GM18507 (cell line): ENCODE measurements at places on chromosomes 7 and 10.

DNA sequence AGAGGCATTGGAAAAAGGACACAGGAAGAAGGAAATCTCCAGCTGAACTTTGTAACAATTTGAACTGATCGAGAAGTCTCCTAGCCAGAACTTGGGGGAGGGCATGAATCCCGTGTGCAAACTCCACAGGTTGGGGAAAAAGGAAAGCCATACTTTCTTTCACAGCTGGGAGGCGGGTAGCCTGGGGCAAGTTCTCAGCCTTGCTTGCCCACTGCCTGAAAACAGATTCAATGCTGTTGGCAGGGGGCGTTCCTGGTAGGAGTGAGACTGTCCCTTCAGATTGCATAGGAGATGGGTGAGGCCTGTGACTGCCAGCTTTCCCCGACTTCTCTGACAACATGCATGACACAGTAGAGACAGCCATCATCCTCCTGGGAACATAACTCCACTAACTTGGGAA, 289.1 kb upstream of the PHF14 start:
- DNase-seq, result no peak

GRCh38 chr10:13180788-13181187, 19.4 kb downstream of the MCM10 start:
- no peak for DNase-seq

DNA sequence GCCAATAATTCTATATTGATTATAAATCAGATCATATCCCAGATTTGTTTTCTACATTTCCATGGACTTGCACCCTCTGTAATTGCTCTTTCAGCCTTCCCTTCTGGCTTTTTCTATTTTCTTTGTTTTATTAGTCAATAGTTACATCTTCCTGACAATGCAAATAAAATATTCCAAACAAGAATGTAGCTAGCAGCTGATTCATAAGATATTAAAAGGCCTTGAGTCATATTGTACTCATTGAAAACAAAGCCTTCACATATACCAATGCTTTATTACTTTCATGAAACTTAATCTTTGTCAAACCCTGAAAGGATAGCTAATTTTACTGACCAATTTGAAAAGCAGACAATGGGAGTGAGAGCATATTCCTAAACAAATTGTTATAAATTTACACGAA, 10.7 kb upstream of the SFMBT2 start:
- no peak for DNase-seq

DNA sequence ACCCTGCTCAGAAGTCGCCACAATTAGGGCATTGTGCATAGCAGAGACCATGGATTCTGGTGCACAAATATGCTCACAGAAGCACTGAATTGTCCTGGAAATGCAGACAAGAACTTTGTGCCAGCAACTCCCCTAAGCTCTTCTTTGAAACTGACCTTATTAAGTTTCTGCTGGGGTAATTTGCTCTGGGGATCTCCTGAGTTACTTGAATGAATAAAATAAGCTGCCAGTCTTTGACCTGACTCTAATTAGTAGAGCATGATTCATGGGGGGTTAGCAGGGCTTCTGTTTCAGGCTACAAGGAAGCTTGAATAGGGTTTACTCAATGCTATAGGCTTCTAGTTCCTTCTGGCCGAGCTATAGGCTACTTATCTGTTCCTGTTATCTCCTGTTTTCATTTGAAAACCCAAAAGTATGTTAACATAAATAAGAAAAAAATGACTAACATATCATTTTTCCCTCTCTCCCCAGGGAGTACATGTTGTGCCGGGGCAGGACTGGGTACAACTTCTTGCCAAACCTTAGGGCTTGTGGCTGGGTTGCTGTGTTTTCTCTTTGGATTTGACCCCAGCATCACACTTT, 169.0 kb upstream of the TMEM229A start:
- no peak for DNase-seq

- no peak for DNase-seq
Measured at GRCh38 chr10:67839951-67840350, 2.0 kb upstream of the DNAJC12 start.

GRCh38 chr10:127029061-127029460, 123.8 kb downstream of the DOCK1 start:
- no peak for DNase-seq

DNA sequence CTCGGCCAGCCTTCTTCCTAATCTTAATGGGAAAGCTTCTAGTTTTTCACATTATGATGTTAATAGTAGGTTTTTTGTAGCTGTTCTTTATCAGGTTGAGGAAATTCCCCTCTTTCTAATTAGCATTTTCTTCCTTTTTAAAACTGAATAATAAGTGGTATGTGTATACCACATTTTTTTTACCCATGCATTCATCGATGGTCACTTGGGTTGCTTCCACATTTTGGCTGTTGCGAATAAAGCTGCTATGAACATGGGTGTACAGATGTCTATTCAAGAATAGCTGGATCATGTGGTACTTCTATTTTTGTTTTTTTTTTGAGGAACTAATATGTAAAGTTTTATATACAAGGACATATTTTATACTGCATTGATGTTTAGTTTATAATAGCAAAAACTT, 44.3 kb downstream of the NRF1 start:
- no peak for DNase-seq

DNA sequence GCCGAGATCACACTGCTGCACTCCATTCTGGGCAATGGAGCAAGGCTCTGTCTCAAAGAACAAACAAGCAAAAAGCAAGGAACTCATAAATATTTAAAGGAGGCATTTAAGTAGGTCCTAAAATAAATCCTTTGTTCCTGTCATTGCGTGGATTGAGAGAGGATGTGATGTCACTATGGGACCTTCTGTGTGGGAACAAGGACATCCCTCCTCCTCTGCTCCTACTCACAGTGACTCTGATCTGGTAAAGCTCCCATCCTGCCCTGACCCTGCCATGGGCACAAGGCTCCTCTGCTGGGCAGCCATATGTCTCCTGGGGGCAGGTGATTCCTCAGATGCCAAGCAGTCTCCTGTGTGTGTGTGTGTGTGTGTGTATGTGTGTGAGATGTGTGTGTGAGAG, 74.1 kb upstream of the PRSS58 start:
- no peak for DNase-seq

- DNase-seq, result no peak
Measured at GRCh38 chr7:119890631-119891030, 382.3 kb upstream of the KCND2 start.

DNA sequence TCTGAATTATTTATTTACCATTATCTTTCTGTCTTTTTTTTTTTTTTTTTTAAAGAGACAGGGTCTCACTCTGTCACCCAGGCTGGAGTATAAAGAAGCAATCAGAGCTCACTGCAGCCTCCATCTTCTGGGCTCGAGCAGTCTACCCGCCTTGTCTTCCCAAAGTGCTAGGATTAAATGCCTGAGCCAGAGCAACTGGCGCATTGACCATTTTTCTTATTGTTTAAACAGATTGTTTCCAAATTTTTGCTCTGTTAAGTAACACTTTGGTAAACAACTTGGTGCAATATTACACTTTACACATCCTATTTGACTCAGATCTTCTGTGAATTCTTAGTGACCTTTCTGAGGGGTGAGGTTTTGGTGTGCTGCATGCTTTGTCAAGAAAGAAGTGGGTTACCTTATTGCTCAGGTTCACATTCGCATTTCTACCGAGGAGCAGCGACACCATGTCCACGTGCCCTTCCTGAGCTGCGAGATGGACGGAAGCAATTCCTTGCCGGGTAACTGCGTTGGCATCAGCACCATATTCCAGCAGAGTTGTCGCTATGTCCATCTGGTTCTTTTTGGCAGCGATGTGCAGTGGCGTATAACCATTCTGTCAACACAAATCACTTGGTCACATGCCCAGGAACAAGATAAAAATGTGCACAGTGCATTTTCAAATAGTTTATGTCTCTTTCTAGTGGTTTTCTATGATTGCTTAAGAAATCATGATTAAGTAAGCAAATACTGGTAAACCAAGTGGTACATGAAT, 203.2 kb downstream of the ANK3 start:
- no peak for DNase-seq

DNA sequence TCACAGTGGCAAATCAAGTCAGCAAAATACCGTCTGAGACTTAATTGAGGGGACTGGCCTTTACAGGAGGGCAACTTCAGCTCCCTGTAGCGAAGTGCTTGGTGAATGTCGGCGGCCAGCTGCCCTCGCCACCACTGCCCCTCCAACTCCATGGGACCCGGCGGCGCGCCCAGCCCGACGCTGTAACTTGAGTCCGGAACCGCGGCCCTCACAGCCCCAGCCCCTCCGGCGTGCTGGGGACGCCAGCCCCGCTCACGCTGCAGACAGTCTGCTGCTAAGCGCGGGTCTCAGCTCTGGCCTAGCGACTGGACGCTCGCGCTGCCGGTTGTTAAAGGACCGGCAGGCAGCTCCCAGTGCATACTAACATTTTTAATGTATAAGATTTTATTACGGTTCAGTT, 113.4 kb upstream of the NUPR2 start:
- DNase-seq, result no peak
